Choroid plexus epithelial cell (primary cell): ENCODE measurements at places on chromosomes 13 and 19.
A peak's percentile ranks its signal among the peaks of the same experiment; 100 is the strongest.

DNA sequence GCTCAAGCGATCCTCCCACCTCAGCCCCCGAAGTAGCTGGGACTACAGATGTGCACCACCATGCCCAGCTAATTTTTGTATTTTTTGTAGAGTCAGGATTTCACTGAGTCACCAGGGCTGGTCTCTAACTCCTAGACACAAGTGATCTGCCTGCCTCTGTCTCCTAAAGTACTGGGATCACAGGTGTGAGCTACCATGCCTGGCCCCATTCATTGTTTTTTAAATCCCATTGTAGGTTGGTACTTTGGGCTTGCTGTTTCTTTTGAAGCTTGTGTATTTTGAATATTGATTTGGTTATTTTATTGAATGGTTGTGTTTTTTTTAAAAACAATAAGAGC is 26.7 kb downstream of the ZMYM2 start:
- DNase-seq, result peak; percentile 3

DNA sequence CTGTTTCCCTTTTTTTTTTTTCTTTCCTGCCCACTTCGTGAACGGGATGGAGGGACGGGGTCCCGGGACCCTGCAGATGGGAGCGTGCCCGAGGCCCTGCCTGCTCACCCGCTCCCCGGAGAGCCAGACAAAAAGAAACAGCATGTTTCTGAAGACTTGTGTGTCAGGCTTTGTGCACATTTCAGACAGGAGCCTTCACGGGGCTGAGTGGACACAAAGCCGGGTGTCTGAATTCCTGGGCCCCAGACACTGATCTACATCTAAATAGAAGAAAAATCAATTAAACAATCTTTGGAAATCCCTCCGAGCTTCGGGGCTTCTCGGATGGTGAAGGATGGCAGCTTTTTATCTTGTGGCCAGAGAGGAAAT is 4.2 kb downstream of the PGPEP1 start:
- DNase-seq, result no peak

DNA sequence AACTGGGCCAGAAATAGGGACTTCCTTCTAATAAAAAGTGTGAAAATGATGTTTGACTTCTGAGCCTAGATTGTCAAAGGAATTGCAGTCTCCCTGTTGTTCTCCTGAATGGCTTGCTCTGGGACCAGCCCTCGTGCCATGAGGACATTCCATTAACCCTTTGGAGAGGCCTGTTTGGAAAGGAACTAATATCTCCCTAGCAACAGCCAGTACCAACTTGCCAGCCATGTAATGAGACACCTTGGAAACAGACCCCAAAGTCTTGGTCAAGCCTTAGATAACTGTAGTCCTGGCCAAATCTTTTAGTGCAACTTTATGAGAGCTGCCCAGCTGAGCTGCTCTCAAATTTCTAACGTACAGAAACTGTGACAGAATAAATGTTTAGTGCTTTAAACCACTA is 8.2 kb upstream of the SIAH3 start:
- DNase-seq, result no peak

DNA sequence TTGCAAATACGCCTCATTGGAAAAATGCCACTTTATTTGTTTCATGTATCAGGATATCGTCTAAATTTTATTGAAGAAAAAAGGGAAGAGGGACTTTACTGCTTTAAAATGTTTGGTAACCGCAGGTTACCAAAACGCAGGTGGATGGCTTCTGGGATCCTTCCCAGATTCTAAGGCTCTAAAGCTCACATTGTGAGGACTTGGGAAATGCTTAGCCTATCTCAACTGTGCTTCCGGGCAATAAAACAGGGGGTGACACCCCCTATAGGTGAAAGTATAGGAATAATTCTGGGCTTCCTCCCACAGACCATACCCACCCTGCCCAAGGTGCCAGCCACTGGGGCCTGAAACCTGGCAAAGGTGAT is 73.2 kb upstream of the IPO5 start:
- DNase-seq, result no peak

DNA sequence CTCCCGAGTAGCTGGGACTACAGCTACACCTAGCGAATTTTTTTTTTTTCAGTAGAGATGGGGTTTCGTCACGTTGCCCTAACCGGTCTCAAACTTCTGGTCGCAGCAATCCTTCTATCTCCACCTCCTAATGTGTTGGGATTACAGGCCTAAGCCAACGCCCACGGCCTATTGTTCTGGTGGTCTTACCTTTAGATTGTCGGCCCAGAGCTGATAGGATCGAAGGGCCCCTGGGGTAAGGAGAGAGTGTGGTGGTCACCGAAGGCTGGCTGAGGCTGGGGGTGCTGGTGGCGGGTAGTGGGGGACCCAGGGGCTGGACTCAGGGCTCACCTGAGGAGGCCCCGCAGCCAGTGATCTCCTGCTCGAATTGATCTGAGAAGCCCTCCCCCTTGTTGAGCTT is 7.0 kb downstream of the CRB3 start:
- DNase-seq, result no peak

DNA sequence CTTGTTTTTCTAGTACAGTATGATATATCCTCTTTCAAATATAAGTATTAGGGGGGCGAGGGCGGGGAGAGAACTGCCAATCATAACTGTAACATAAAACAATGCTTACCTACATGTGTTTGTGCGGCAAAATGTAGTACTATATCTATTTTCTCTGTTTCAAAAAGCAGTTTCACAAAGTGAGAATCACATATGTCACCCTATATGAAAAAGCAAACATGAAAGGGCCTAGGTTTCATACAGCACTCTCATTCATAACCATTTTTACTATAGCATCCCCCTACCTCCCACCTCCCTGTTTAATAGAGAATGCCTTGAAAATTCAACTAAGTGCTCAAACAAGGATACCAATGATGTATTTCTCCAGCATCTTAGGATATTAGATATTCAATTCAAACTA is 5.2 kb downstream of the TGDS start:
- no peak for DNase-seq
